ENCODE measurements at places on chromosomes 16 and 17.

- DNase-seq, result no peak
Observed at GRCh38 chr17:19019041-19019941, 14.7 kb upstream of the FAM83G start.

DNA sequence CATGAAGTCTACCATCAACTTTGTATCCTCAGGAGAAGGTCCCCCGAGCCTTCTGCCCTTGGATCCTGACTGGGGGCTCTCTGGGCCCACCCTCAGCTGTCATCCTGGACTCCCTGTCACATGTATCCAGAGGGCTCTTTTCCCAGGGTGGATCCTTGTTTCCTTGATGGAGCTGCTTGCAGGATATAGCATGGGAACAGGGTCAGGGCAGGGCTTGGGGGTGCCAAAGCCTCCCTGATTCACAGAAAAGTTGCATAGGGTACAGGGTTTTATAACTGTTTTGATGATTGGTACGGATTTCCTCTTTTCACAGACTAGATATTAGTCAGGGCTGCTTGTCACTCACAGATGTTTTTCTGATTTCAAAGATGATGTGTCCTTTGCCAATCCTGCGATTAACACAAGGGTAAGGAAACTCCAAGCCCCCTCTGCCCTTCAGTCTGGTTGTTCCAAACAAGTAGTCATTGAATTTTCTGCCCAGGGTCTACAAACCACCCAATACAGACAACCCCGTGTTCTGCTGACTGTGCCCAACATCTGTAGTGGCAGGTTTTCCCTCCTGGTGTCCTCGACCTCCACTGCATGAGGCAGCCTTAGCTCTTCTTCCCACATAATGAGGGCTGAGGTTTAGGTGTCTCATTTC, 20.6 kb upstream of the SLC35G3 start:
- no peak for DNase-seq

- no peak for DNase-seq
Observed at GRCh38 chr17:38508954-38509771, 80.9 kb downstream of the ARHGAP23 start.

- no peak for DNase-seq
Observed at GRCh38 chr17:48102043-48102750, 919 bp upstream of the CBX1 start.

DNA sequence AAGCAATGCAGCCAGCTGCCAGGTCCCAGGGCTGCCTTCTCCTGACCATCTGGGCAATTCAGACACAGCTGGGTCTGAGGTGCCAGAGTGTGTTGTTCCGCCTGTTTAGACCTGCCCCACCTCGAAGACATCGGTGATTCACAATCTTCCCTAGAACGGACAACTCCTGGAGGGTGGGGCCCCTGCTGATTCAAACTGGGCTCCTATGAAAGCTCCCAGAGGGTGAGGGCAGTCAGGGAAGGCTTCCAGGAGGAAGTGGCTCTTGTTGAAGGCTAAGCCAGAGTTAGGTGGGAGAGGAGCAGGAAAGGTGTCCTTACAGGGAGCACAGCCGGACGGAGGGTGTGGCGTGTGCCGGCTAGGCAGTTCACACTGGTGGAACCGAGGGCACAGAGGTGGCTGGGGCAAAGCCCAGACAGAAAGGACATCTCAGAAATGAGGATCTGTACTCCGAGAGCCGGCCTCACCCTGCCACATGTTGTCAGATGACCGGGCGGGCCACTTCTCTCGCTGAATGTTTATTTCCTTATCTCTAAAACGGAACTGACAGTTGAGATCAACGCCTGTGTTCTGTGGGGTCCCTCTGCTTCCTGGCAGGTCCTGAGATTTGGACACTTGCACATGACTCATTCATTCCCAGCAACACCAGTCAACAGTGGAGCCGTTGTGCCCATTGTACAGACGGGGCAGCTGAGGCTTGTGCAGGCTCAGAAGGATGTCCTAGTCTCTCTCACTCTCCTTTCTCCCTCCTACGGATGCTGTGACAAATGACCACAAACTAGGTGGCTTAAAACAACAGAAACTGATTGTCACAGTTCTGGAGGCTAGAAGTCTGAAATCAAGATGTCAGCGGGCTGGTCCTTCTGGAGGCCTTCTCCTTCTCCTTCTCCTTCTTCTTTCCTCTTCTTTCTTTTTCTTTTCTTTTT, 26.9 kb upstream of the LITAF start:
- no peak for DNase-seq

DNA sequence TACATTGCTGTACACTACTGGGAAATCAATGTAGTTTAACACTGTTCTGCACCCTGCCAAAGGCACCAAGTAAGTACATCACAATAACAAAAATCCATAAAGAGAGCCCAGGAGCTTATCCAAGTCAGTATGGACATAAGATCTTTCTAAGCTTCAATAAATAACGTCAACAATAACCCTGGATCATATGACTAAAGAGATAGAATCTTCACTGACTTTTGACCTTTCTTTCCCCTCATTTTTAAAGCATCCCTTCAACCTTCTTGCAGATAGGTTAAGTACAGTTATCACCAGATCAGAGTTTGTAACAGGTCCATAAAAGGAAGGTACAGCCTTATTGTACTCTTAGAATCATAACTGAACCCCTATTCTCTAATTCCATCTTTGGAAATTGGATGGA, 2.3 kb downstream of the CEP20 start:
- DNase-seq, result no peak

- no peak for DNase-seq
Observed at GRCh38 chr17:28741358-28742349, 2.2 kb upstream of the TRAF4 start.

- DNase-seq, result no peak
Observed at GRCh38 chr17:43860927-43861622, 14.1 kb downstream of the CD300LG start.

DNA sequence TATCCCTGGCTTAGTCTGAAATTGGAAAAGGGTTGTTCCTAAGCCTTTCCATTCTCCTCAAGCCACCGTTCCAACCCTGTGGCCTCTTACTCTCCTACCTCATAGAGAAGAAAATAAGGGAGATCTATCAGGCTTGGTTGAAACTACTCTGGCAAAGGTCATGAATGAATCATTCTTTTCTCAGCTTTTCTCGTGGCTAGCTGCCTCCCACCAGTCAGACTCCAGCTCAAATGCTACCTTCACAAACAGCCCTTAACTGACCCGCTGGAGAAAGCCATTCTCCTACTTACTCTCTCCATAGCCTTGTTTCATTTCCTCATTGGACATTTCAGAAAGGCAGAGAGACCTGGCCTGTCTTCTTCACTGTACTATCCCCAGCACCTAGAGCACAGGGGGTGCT, 8.9 kb downstream of the MYH10 start:
- no peak for DNase-seq

DNA sequence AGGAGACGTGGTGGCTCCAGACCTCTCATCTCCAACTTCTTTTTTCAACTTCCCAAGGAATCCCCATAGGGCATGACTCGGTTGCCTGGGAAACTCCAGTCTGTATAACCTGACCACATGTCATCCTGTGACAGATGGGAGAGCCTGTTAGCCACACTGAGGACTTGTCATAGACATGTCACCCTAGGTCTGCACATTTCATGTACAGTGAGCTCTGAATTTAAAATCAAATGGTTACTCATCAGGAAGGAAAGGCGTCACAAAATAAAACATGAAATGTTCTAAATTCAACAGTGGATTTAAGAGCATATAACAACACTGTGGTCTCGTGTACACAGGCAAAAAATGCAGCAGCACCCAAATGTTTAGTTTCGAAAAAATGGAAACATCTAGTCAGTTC, 22.2 kb upstream of the ADAMTS18 start:
- DNase-seq, result no peak
